ENCODE measurements at places on chromosomes 13 and 19.
A peak's percentile ranks its signal among the peaks of the same experiment; 100 is the strongest.

- DNase-seq: no peak
These were observed 341.4 kb downstream of the LIG4 start for GRCh38 chr13:107873926-107874325.

GRCh38 chr19:1106841-1107660 is 3.3 kb downstream of the GPX4 start:
- DNase-seq: peak; percentile 63

- no peak for DNase-seq
These were observed 75.2 kb upstream of the SIAH3 start for GRCh38 chr13:45926741-45927140.

GRCh38 chr13:29453617-29454011 is 141.9 kb downstream of the SLC7A1 start:
- DNase-seq: peak; percentile 17

- no peak for DNase-seq
These were observed 7.6 kb downstream of the NUCB1 start for GRCh38 chr19:48907671-48908070.

DNA sequence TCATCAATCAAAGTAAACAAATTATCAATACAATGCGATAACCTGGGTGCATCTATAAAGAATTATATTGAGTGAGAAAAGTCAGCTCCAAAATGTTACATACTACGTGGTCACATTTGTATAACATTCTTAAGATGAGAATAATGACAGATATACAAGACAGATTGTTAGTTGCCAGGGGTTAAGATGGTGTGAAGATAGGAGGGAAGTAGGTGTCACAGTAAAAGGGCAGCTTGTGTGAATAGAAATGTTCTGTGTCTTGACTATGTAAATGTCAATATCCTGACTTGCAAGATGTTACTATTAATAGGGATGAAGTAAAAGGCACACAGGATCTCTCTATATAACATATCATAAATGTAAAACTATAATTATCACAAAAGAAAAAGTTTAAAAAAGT is 611.2 kb upstream of the SPRY2 start:
- DNase-seq: no peak

DNA sequence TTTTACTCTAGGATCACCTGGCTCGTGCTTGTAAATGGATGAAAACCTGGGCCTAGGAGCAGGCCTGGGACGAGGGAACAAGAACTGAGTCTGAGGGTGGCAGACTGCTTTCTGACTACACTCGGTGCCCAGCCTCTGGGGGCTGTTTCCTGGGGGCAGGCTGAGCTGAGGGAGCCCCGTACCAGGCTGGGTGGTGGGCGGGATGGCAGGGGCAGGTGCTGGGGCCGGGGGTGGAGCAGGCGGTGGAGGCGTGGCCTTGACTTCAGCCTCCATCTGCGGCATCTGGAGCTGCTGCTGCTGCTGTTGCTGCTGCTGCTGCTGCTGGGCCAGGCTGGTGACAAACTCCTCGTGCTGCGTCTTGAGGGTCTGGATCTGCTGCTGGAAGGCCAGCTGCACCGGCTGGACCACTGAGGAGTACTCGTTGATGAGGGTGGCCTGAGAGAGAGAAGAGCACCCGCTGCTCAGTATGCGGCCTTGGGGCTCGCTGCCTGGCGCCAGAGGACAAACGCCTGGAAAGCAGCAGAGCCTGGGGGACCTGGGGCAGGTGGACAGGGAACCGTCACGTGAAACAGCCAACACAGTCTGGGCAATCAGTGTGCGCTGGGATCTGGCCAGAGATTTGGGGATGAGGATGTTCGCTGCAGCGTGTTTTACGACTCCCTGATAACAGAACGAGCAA is 12.6 kb downstream of the CHERP start:
- DNase-seq: no peak

- no peak for DNase-seq
These were observed 230.7 kb downstream of the NDFIP2 start for GRCh38 chr13:79711631-79712030.

GRCh38 chr13:50131920-50132903 is 117.0 kb downstream of the KCNRG start:
- DNase-seq: no peak

DNA sequence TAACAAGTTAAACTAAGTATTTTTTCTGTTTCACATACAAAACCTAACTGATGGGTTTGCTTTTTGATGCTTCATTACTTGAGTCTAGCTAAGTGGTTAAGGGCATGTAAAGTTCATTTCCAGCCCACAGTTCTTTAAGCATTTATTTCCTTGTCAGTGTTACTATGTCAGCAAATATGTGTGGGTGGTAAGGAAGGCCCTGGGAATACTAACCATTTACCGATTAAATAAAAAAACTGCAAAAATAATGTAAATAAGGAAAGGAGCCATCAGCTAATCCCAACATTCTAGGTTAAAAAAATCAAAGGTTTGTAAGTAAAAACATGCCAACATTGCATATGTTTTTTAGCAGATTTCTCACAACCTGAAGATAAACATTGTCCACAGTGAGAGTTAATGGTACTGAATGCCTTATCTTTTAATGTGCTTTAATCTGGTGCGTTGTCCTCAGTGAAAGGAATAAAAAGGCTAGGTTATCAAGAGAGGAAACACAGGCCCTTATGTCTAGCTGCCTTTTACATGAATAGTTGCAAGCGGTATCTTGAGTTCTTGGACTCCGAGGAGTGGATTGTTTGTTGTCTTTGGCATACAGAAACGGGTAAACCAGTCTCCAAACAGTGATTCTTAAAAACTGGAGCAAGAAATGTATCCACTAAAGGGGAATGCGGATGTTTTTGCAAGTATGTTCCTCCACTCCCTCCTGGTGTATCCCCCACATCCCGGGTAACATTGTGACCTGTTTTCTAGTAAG is 949.6 kb upstream of the SLC10A2 start:
- no peak for DNase-seq

DNA sequence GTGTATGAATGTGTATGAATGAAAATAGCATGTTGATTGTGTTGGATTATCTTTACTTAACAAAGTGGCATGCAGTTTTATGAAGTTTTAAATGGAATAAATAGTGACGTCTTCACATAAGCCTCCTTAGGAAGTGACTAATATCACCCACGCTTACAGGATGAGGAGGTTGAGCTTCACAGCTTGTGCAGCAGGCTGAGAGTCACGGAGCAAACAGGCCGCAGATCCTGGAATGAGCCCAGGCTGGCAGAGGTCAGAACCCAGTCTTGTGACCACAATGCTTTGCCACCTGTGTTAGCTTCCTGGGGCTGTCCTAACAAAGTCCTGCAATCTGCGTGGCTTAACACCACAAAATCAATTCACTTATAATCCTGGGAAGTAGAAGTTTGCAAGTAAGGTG is 20.8 kb downstream of the LAIR2 start:
- DNase-seq: no peak

GRCh38 chr13:97352815-97353214 is 81.2 kb upstream of the RAP2A start:
- no peak for DNase-seq
